ENCODE measurements at places on chromosomes 13 and 19.

DNA sequence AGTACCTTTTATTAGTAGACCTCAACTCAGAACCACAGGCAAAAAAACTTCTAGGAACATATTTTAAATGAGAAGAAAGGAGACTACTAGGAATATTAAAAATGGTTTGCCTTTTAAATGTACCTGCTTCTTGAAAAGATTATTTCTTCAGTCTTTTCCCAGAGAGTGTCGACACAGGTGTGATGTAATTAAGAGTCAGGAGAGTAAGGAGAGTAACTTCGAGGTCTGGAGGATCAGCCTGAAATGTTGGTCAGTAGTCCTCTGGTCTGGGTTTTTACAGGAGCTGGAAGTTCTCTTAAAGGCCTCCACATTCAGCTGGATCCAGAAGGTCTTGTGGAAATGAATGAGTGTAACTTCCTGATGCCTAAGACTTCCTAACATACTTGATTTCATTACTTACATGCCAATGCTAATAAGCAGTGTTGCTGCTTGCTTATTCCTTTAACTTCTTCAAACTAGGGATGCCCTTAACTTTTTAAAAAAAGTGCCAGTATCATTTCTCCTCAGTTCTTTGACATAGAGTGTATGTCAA is at the start of gene KCTD4:
KCTD4 (minus strand) TSS at position 345 of the 532 bp plus-strand sequence. CDS start 6,478 bp downstream, outside the sequence.
- DNase-seq, result no peak

DNA sequence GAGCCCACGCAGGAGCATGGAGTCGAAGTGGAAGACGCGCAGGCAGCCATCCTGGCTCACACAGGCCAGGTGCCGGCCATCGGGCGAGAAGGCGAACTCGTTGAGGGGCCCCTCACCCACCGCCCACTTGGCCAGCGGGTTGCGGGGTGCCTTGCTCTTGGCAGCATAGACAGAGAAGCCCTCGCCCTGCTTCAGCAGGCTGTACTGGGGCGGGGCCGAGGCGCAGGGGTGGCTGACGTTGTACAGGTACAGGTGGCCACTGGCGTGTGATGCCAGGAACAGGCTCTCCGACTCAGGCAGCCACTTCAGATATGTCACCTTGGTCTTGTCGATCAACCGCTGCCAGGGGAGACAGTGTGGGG is 4.2 kb upstream of the DMPK start:
- no peak for DNase-seq

GRCh38 chr13:41645331-41645730 is 188.0 kb downstream of the RGCC start:
- peak; percentile 82 for DNase-seq

DNA sequence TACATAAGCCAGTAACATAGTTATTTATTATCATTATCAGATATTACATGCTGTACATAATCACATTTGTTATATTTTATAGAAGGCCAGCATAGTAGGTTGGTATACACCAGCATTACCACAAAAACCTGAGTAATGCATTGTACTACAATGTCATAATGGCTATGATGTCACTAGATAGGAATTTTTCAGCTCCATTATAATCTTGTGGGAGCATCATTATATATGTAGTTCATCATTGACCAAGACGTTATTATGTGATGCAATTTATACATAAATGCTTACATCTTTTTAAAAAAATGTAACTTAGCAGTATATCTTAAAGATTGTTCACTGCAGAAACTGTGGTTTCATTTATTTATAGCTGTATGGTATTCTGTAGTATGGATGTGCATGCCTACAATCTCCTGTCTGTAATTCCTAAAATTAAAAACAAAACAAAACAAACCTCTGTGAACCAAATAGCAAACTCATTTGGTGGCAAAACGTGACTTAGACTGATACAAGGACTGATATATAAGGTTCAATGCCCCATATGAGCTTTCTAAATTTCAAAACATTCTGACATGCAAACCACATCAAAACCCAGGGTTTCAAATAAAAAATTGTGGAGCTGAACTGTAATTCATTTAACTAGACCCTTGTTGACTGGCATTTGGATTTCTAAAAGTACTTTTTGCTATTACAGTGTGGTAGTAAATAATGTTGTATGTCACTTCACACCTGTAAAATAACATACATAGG is 250.9 kb downstream of the DLEU7 start:
- DNase-seq, result peak; percentile 69

DNA sequence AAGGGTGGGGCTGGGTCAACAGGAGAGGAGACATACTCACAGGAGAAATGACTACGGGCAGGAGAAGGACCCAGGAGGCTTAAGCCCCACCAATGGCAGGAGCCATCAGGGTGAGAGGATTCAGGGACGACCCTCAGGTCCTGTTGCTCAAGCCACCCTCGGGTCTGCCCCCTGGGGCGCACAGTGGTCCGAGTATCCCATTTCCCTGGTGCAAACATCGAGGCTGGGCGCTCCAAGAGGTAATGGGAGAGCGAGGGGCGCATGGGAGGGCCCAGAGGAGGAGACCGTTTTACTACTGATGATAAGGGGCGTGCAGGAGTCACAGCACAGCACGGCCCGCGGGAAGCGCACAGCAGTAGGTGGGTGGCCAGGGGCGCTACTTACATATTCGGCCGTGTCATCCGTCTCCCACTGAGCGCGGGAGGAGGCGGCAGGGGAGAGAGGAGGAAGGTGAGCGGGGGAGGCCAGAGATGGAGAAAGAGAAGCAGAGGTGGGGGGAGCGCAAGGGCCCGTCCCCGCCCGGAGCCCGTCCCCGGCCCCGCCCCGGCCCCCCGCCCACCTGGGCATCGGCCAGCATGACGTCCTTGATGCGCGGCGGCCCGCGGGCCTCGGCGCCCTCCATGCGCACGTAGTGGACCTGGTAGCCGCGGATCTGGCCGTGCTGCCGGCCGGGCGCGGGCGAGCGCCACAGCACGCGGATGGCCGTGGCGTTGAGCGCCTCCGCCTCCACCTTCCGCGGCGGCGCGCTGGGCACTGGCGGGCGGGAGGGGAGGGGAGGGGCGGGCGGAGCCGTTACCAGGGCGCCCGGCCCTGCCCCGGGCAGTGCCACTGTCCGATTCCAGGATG is 111.5 kb downstream of the PTPRS start:
- DNase-seq, result no peak

- DNase-seq, result no peak
These were observed 124.4 kb downstream of the RNF17 start for GRCh38 chr13:24888291-24888931.

GRCh38 chr13:40520916-40521315 is 145.5 kb downstream of the FOXO1 start:
- DNase-seq, result no peak

- DNase-seq, result no peak
These were observed 163.2 kb downstream of the SUCLA2 start for GRCh38 chr13:47837906-47838305.

GRCh38 chr13:25906191-25906661 is 145.6 kb downstream of the SHISA2 start:
- no peak for DNase-seq

GRCh38 chr19:16326401-16327168 is 2.0 kb downstream of the KLF2 start:
- DNase-seq, result no peak

GRCh38 chr13:105364191-105364590 is 1171.3 kb downstream of the EFNB2 start:
- DNase-seq, result no peak

GRCh38 chr13:40193286-40194223 is 472.9 kb downstream of the FOXO1 start:
- no peak for DNase-seq

DNA sequence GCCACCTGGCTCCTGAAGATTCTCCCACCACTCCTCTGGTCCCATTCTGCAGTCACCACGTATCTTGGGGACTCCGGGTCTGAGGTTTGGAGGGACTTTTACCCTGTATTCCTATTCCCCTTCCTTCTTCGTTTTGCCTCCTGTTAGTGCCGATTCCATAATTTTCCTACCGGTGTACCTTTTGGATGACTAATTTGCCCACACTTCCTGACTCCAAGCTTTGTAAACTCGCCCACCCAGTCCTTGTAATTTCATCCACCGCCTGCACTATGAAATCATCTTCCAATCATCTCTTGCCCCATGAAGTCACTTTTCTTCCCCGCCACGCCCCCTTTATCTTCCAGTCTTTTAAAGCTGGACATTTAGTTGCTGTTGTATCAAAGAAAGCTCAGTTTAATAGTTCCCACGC is 572 bp downstream of the UCHL3 start:
- no peak for DNase-seq

All from non-pigmented ciliary epithelial cell (primary cell).